ENCODE measurements at places on chromosomes 6 and 20. TPM values are rescaled to one million over a fixed set of nuclear protein-coding genes. Genes with fewer than 3 reads are reported as not detected.

Gene ETV7
- 0.96 TPM for total RNA-seq

Gene LY6G5C
- 7.9 TPM for total RNA-seq

Gene FOXP4
- total RNA-seq, result 21.1 TPM

Gene SYCP2
- 7.0 TPM for total RNA-seq

DNA sequence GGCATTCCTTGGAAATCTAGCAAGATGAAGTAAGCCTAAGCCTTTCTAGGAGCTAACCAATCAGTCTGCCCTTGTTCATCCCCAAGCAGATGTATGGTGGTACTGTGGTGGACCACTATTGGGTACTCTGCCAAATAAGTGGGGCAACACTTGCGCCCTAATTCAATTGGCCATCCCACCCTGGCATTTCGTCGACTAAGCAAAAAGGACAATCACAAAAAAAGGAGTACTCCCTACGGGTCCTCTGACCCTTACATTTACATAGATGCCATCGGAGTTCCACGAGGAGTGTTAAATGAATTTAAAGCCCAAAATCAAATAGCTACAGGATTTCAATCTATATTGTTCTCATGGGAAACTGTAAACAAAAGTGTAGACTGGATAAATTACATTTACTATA is 19.5 kb downstream of the CHD6 start:
- no peak overlapping the region for H3K27ac ChIP-seq
- no peaks in the 10 kb centered on the region for H3K27me3 ChIP-seq
- peaks cover 10% of the 10 kb centered on the region for H3K4me1 ChIP-seq
- H3K36me3 ChIP-seq, result peaks cover 2% of the 10 kb centered on the region
- no peak overlapping the region for H3K4me3 ChIP-seq

GRCh38 chr6:36414481-36414880 is 27.0 kb upstream of the ETV7 start:
- no peaks in the 10 kb centered on the region for H3K36me3 ChIP-seq
- H3K27me3 ChIP-seq, result no peaks in the 10 kb centered on the region
- no peak overlapping the region for H3K27ac ChIP-seq
- H3K4me3 ChIP-seq, result no peak overlapping the region

DNA sequence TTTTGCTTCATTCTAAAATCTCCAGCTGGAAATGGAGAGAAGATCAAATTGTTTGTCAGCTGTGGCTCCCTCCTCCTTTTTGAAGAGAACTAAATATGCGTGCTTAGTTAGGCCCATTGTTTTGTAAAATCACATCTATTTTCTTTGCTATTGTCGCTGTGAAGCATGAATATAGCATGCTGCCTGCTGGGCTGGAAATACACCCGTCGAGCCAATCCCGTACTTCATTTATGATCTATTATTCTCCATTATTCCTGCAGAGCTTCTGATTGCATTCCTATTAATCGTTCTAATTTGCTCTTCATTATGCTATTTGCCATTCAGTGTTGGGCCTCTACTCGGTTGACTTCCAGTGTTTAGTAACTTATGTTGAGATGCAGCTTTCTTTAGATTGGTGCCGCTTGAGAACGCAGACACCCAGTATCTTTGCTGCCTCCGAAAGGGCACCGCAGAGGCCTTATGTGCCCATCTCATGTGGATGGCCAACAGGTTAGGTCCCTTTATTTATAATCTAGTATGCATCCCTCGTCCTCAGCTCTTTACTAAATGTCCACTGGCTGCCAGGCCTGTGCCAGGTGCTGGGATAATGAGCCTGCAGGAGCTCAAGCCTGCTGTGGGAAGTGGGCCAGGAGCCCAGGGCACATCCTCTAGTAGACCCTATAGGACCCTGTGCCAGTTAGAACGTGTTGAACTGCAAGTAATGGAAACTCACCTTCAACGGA is 45.6 kb downstream of the FAM50B start:
- no peak for DNase-seq
- no peaks in the 10 kb centered on the region for H3K27me3 ChIP-seq
- H3K4me3 ChIP-seq, result no peak overlapping the region
- H3K27ac ChIP-seq, result no peak overlapping the region

GRCh38 chr6:16756660-16757255 is 4.5 kb downstream of the ATXN1 start:
- H3K27ac ChIP-seq, result no peak overlapping the region
- H3K4me1 ChIP-seq, result peaks cover 5% of the 10 kb centered on the region
- DNase-seq, result no peak
- H3K27me3 ChIP-seq, result no peaks in the 10 kb centered on the region

- H3K4me1 ChIP-seq, result no peaks in the 10 kb centered on the region
- no peak overlapping the region for H3K4me3 ChIP-seq
- H3K27me3 ChIP-seq, result no peaks in the 10 kb centered on the region
- no peak overlapping the region for H3K27ac ChIP-seq
- no peak for DNase-seq
Observed at GRCh38 chr6:117346142-117346930, 79.4 kb downstream of the ROS1 start.

DNA sequence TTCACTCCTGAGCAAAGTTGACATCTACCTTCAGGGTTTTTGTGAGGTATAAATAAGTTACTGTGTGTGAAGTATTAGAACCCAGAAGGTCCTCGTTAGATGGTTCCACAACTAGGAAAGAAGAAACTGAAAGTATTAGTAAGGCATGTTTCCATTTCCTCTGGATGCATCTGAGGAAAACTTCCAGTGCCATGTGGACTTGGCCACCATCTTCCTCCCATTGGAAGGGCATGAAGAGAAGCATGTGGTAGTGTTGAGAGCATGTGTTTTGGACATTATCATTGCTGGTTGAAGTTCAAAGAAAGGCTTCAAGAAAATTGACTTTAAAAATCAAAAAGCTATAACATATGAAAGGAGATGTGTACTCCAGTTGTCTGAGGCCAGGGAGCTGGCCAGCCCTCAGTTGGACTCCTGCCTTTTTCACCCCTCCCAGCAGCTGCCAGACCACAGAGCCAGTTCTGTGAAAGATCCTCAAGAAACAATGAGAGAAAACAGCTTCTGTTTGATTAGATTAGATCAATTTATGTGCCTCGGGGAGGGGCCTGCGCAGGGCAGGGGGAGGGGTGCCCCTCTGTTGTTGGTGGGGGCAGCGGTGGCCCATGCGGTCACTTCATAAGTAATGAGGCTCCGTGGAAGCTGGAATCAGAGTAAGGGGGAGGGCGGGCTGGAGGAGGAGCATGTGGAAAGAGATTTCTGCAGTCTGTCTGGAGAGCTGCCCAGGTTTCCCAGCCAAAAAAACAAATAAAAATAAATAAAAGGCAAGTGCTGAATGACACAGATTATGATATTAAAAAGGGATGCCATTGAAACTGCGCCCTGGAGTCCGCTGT is 154.0 kb downstream of the JARID2 start:
- H3K27ac ChIP-seq, result no peak overlapping the region
- DNase-seq, result no peak
- H3K4me3 ChIP-seq, result no peak overlapping the region
- H3K27me3 ChIP-seq, result no peaks in the 10 kb centered on the region
- H3K4me1 ChIP-seq, result peaks cover 36% of the 10 kb centered on the region

- no peaks in the 10 kb centered on the region for H3K36me3 ChIP-seq
- no peak overlapping the region for H3K27ac ChIP-seq
- no peaks in the 10 kb centered on the region for H3K4me1 ChIP-seq
- no peak for DNase-seq
- no peaks in the 10 kb centered on the region for H3K27me3 ChIP-seq
Observed at GRCh38 chr20:8981482-8981881, 87.4 kb upstream of the PLCB4 start.

DNA sequence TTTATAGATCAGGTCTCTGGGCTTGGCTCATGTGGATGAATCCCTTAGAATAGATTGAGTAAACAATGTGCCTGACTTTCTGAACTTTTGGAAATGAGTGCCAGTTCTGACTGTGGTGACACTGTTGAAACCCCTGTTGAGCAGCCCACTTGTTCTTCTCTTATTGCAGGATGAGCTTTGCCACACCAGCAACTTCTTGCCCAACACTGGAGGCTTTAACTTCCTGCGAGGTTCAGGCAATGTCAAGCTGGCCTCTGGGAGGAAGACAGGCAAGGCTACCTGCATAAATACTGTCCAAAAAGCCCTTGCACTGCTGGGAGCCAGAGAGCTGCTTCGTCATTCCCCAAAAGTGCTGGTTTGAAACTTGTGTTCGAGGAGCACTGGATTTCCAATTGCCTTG is 32.8 kb upstream of the SMIM8 start:
- H3K27ac ChIP-seq, result no peak overlapping the region
- no peaks in the 10 kb centered on the region for H3K36me3 ChIP-seq
- peaks cover 3% of the 10 kb centered on the region for H3K27me3 ChIP-seq
- H3K4me3 ChIP-seq, result no peak overlapping the region
- no peak for DNase-seq
- H3K4me1 ChIP-seq, result no peaks in the 10 kb centered on the region

GRCh38 chr6:72365773-72366172 is 256.1 kb upstream of the KCNQ5 start:
- H3K27me3 ChIP-seq, result no peaks in the 10 kb centered on the region
- no peak overlapping the region for H3K27ac ChIP-seq
- no peaks in the 10 kb centered on the region for H3K4me1 ChIP-seq
- H3K4me3 ChIP-seq, result no peak overlapping the region
- DNase-seq, result no peak
- no peaks in the 10 kb centered on the region for H3K36me3 ChIP-seq

- no peak overlapping the region for H3K27ac ChIP-seq
- H3K4me1 ChIP-seq, result no peaks in the 10 kb centered on the region
- no peak overlapping the region for H3K4me3 ChIP-seq
- no peaks in the 10 kb centered on the region for H3K27me3 ChIP-seq
- H3K36me3 ChIP-seq, result no peaks in the 10 kb centered on the region
- no peak for DNase-seq
Observed at GRCh38 chr6:138031850-138032249, 75.4 kb downstream of the PERP start.

- H3K27ac ChIP-seq, result no peak overlapping the region
- H3K27me3 ChIP-seq, result no peaks in the 10 kb centered on the region
- no peak overlapping the region for H3K4me3 ChIP-seq
- peaks cover 58% of the 10 kb centered on the region for H3K36me3 ChIP-seq
Observed at GRCh38 chr6:42690151-42690702, 32.2 kb downstream of the PRPH2 start.

GRCh38 chr6:120764312-120764711 is 570.0 kb downstream of the TBC1D32 start:
- H3K27me3 ChIP-seq, result no peaks in the 10 kb centered on the region
- no peak for DNase-seq
- H3K4me1 ChIP-seq, result no peaks in the 10 kb centered on the region
- no peak overlapping the region for H3K4me3 ChIP-seq
- H3K27ac ChIP-seq, result no peak overlapping the region
- no peaks in the 10 kb centered on the region for H3K36me3 ChIP-seq

DNA sequence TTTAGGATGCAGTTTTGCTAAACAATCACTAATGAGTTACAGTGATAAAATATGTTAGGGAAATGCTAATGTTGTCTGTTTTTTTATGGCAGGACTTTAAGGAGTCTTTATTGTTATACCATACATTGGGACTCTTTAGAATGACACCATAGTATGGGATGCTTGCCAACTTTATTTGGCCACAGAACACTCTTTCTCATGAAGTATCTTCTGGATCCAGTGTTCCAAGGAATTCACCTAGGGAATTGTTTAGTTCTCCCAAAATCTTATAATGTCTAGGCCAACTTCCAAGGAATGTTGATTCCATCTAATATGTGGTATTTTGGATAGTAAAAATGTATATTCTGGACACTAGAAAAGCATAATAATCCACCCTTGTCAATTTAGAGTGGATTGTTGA is 3.3 kb downstream of the RIN2 start:
- peaks cover 21% of the 10 kb centered on the region for H3K4me1 ChIP-seq
- H3K4me3 ChIP-seq, result no peak overlapping the region
- no peaks in the 10 kb centered on the region for H3K36me3 ChIP-seq
- H3K27ac ChIP-seq, result no peak overlapping the region

DNA sequence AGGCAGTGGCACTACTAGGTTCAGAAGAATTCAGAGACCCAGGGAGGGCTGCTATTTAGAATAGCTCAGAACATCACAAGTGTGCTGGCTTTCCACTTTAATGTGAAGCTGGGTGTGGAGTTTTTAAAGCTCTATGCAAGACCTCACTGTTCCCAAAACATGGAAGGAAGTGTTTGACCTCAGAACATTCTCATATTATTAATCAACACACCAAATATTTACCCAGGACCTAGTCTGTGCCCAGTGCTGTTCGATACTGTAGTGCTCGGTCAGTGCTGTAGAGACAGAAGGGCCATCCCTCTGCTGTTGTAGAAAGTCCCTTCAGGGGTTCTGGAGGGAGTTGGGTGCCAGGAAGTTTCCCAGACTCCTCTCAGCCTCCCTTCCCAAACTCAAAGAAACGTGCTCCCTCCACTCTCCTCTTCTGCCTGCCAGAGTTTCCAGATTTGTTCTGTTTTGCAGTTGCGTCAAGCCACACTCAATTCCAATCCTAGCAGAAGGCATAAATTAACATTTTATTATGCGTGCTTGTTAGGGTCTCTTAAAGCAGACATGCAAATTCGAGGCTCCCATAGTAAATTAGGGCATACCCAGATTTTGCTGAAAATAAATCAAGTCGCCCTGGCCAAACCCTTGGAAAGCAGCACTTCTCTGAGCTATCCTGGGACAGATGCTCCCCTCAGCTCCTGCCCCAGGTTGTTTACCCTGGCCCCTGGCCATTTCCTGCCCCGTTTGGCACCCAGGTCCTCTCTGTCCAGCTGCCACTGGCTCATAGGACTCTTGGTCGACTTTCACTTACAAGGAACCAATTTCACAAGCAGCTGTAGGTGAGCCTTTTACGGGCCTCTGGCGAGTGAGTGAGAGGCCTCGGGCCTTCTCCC is 248.6 kb downstream of the HIVEP2 start:
- no peak for DNase-seq
- no peaks in the 10 kb centered on the region for H3K27me3 ChIP-seq
- no peaks in the 10 kb centered on the region for H3K4me1 ChIP-seq
- H3K4me3 ChIP-seq, result no peak overlapping the region
- H3K36me3 ChIP-seq, result no peaks in the 10 kb centered on the region

- DNase-seq, result no peak
- no peaks in the 10 kb centered on the region for H3K27me3 ChIP-seq
- peaks cover 2% of the 10 kb centered on the region for H3K36me3 ChIP-seq
- no peak overlapping the region for H3K4me3 ChIP-seq
Observed at GRCh38 chr6:107186047-107186446, 70.7 kb upstream of the BEND3 start.

DNA sequence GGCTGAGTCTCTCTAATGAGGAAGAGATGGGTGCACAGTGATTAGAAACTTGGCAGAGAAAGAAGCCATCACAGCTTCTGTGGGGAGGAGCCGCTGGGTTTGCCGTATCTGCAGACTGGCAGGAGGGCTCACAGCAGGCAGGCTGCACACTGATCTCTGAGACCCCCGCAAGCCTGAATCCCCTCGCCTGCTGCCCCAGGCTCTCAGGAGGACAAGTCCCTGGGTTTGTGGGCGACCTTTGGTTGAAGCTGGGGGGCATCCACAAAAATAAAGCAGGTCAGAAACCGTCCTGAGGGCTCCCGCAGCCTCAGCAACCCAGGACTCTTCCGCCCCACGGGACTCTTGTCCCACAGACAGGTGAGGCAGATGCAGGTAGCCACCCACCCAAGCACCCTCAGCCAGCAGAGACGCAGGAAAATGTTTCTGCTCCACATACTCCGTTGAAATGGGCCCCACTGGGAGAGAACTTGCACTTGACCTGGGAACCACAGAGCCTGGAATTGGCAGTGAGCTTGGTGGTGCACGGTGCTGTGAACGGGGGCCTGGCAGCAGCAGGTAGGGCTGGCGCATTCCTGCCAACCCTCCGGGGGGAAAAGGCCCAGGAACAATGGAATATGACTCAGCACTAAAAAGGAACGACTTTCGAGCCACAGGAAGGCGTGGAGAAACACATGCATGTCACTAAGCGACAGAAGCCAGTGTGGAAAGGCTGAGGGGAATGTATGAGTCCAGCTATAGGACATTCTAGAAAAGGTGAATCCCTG is 89.9 kb downstream of the YTHDF1 start:
- H3K4me3 ChIP-seq, result no peak overlapping the region
- H3K27ac ChIP-seq, result no peak overlapping the region
- no peak for DNase-seq

All from natural killer cell (primary cell).